Left colon (tissue), 2 donors: ENCODE measurements at places on chromosomes 12 and 14. TPM values are rescaled to one million over a fixed set of nuclear protein-coding genes. Genes with fewer than 3 reads are reported as not detected.

ENDOU gene
- total RNA-seq: not detected

CD163L1 gene
- 18.3 TPM for total RNA-seq

DPF3 gene
- total RNA-seq: 9.7 TPM

PLXNC1 gene
- total RNA-seq: 7.4 TPM

DYNLL1 gene
- total RNA-seq: 371 TPM

SUPT16H gene
- 39.8 TPM for total RNA-seq

FBXL14 gene
- total RNA-seq: 32.6 TPM

CISTR gene
- not detected for total RNA-seq

PRR4 gene
- total RNA-seq: 2.3 TPM

IGFBP6 gene
- total RNA-seq: 16.9 TPM

KCNMB4 gene
- 0.73 TPM for total RNA-seq

KIF26A gene
- total RNA-seq: 5.7 TPM

DEPDC4 gene
- total RNA-seq: 1.7 TPM

CCDC197 gene
- total RNA-seq: not detected

NACA gene
- 617 TPM for total RNA-seq

SLC25A47 gene
- not detected for total RNA-seq

ZBTB1 gene
- 29.5 TPM for total RNA-seq

SMARCD1 gene
- 35.5 TPM for total RNA-seq

SLC10A1 gene
- not detected for total RNA-seq

GPR135 gene
- total RNA-seq: 2.0 TPM

SOAT2 gene
- not detected for total RNA-seq

SDR9C7 gene
- not detected for total RNA-seq

ANKRD33 gene
- total RNA-seq: not detected

HSPB8 gene
- total RNA-seq: 32.4 TPM

EIF2S3B gene
- 0.61 TPM for total RNA-seq

RXYLT1 gene
- 10.1 TPM for total RNA-seq

ADAMTS20 gene
- not detected for total RNA-seq

RPS26 gene
- 54.5 TPM for total RNA-seq

SLC39A9 gene
- 84.5 TPM for total RNA-seq

CAPZA3 gene
- not detected for total RNA-seq

KRT6B gene
- total RNA-seq: not detected

SERPINA10 gene
- 0.18 TPM for total RNA-seq

KCNC2 gene
- total RNA-seq: not detected

TAS2R19 gene
- 2.9 TPM for total RNA-seq

A2ML1 gene
- total RNA-seq: not detected

TPH2 gene
- not detected for total RNA-seq

USP44 gene
- total RNA-seq: 0.39 TPM

TMEM179 gene
- total RNA-seq: 0.34 TPM
